GM12878 (cell line): ENCODE measurements at places on chromosomes 3 and 15. TPM values are rescaled to one million over a fixed set of nuclear protein-coding genes. Genes with fewer than 3 reads are reported as not detected.

DNA sequence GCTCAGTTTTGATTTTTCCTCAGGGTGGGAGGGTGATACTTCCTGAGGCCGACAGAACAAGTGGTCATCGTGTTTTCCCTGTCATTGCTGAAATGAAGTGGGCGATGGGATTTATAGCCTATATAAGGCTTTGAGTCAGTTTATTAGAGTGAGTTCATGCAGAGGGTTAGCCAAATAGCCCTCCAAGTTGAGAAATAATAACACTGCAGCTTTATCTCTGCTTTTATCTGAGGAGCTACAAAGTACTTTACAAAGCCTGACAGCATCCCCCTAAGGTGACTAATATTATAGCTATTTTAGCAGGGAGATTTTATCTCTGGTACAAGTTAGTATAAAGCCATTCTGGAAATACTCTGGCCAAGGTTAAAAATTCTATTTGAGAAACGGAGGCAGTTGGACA is 389.6 kb downstream of the MFSD1 start:
- H3K4me3 ChIP-seq: no peak overlapping the region
- H3K36me3 ChIP-seq: no peaks in the 10 kb centered on the region
- no peaks in the 10 kb centered on the region for H3K27me3 ChIP-seq

GRCh38 chr3:9188583-9188982 is 60.9 kb downstream of the SRGAP3 start:
- no peaks in the 10 kb centered on the region for H3K4me1 ChIP-seq
- H3K36me3 ChIP-seq: no peaks in the 10 kb centered on the region
- no peak overlapping the region for H3K4me3 ChIP-seq
- H3K27ac ChIP-seq: no peak overlapping the region
- no peak for DNase-seq

DNA sequence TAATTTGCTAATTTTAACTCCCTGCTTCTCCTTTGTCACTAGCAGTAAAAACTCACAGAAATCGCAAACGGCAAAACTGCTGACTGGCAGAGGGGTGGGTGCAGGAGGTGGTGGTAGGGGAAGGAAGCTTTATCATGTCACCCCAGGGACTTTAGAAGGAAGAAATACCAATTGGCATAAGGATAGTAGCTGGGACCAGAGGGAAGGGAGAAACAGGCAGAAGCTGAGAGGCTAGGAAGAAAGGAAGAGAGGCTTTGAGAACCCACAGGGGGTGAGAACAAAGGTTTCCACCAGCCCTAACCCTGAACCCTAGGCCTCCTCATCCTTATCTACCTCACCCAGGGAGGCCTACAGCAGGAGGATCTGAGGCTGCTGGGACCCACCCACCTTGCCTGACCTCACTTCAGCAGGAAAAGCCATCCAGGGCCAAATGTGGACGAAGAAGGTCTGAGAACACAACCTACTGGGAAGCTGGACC is 10.7 kb downstream of the ITGB5 start:
- no peaks in the 10 kb centered on the region for H3K36me3 ChIP-seq
- no peaks in the 10 kb centered on the region for H3K27me3 ChIP-seq
- DNase-seq: no peak
- H3K4me3 ChIP-seq: no peak overlapping the region

DNA sequence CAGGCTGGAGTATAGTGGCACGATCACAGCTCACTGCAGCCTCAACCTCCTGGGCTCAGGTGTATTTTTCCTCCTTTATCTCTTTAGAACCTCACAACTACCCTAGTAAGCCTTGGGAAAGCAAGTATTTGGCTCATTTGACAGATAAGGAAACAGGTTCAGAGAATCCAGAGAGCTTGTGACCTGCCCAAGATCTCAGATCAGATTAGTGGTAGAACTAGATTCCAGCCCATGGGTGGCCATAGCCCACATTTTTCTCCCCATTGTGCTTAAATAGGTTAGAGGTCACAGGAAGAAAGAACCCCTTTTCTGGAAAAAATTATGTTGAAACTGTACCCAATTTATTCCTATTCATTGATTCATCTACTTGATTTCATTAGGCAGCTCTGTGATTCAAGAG is 64.3 kb downstream of the TSC22D2 start:
- no peak for DNase-seq
- no peaks in the 10 kb centered on the region for H3K27me3 ChIP-seq
- no peaks in the 10 kb centered on the region for H3K36me3 ChIP-seq
- H3K4me3 ChIP-seq: no peak overlapping the region

- peak overlapping the region; percentile 97 for H3K27ac ChIP-seq
- H3K36me3 ChIP-seq: peaks cover 3% of the 10 kb centered on the region
- no peaks in the 10 kb centered on the region for H3K27me3 ChIP-seq
- no peak for DNase-seq
- peak overlapping the region; percentile 81 for H3K4me3 ChIP-seq
- H3K4me1 ChIP-seq: peaks cover 12% of the 10 kb centered on the region; the same call in 1 of the 2 replicates
Observed at GRCh38 chr3:98529856-98530459, 1.8 kb upstream of the GPR15 start.

Gene GOLGA8K
- not detected in 2 replicates for total RNA-seq

Gene HGD
- 0.51 and 0.72 TPM in 2 replicates for total RNA-seq

Gene ATP10A
- total RNA-seq: 1.1 and 1.5 TPM in 2 replicates
